ENCODE measurements at places on chromosomes 3 and 15. TPM values are rescaled to one million over a fixed set of nuclear protein-coding genes. Genes with fewer than 3 reads are reported as not detected.

Gene GHSR
- not detected for total RNA-seq

GRCh38 chr3:128679338-128679737 is 28.7 kb upstream of the RPN1 start:
- no peak for DNase-seq

DNA sequence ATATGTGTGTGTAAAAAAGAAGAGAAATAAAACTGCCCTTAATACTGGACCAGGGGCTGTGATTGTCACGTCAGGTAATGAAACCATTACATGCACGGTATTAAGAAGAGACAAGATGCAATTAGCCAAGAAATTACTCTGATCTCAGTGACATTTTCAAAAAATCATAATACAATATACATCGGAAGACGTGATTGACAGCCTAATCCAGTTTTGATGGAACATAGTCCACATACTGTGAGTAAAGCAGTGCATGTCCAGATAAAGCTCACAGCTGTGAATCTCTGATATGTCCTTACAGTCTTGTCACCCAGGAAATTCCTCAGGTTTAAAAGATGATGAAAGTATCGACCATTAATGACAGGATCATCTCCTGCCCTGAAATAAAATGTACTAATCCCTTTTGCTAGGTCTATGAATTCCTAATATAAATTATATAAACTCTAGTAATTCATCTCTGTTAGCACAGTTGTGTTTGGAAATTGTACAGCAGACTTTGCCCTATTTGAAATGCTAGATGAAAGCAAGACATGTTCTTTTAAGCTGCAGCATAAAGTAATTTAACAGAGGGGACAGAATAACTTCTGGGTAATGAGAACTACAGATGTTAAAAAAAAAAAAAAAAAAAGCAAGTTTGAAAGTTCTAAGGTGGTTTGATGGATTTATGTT is 119.5 kb upstream of the TMCO5A start:
- no peak for DNase-seq

- no peak for DNase-seq
These were observed 233.4 kb downstream of the FEZF2 start for GRCh38 chr3:62139957-62140356.

Gene IL17RE
- 13.8 TPM for total RNA-seq

Gene IL20RB
- total RNA-seq = 3.3 TPM

Gene SKOR1
- 0.74 TPM for total RNA-seq

Gene AQP9
- 41.9 TPM for total RNA-seq

Gene NEO1
- total RNA-seq = 15.5 TPM

Gene ARPP21
- 1.6 TPM for total RNA-seq

Gene PRR23A
- not detected for total RNA-seq

- no peak for DNase-seq
These were observed 993 bp upstream of the ISL2 start for GRCh38 chr15:76335307-76336253.

Gene THPO
- total RNA-seq = 0.95 TPM

Gene CHL1
- total RNA-seq = 64.2 TPM

Gene PLA2G4E
- not detected for total RNA-seq

- no peak for DNase-seq
These were observed 18.8 kb downstream of the PSTPIP1 start for GRCh38 chr15:77013776-77014131.

DNA sequence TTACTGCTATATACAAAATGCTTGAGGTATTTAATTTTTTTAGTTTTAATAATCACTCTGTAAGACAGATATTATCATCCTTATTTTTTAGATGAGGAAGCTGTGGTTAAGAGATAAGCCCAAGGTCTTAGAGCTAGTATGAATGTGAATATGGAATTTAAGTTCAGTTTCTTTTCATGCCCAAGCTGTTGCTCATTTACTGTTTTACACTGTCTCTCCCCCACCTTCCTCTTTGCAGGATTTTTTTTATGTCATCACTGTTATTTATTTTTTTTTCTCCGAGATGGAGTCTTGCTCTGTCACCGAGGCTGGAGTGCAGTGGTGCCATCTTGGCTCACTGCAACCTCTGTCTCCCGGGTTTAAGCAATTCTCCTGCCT is 22.5 kb downstream of the MAP2K5 start:
- no peak for DNase-seq

Gene MON1A
- total RNA-seq = 16.6 TPM

DNA sequence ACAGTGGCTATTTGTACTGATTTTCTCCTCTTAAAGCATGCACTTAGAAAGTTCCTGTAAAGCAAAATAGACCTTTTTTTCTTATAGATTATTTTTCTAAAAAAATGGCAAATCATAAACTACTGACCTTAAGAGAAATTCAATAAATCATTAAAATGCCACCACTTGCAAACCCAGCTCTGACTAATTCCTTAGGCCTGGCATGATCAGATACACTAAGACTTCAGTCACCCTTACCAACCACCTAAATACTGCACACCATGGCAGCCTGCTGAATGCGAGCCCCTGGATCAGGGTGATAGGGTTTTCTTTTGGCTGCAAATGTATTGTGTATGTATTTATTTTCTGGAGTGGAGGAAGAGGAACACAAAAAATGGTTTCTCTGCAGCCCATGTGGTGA is 370.6 kb upstream of the TBL1XR1 start:
- no peak for DNase-seq

DNA sequence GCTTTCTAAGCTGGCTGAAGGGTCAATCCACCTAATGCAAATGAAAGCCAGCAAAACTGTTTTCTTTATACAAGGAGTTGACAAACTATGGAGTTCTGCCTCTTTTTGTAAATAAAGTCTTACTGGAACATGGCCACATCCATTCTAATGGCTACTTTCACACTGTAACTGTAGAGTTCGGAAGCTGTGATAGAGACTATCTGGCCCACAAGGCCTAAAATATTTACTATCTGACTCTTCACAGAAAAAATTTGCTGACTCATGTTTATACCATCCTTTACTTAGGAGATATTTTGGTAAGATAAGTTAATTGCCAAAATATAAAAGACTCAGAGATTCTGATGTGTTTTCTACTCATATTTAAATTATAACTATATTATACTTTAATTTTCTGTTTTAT is 93.7 kb upstream of the GK5 start:
- no peak for DNase-seq

GRCh38 chr3:27345959-27346865 is 23.0 kb downstream of the NEK10 start:
- DNase-seq = no peak

Gene GADL1
- 0.46 TPM for total RNA-seq

Gene HTR3C
- not detected for total RNA-seq

All from omental fat pad (tissue), 4 donors.